ENCODE measurements at places on chromosomes 4 and X.

- DNase-seq, result no peak
These were observed 37.2 kb upstream of the SCRG1 start for GRCh38 chr4:173436149-173436579.

- DNase-seq, result no peak
These were observed 201.0 kb downstream of the DCTD start for GRCh38 chr4:182716192-182716591.

- no peak for DNase-seq
These were observed 39.2 kb downstream of the MAP7D3 start for GRCh38 chrX:136211766-136212556.

DNA sequence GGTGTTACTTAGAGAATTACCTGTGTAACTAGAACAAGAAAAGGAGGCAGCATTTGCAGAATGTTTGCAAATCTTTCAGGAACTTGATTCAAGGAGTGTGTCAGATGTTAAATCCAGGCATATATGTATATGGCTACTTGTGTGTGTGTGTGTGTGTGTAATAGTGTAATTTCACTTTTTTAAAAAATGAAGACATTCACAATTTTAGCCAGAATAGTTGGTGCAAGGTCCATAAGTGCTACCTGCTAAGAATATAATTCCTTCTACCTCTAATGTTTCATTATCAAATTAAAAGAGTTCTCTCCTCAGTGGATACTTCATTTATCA lies 158.0 kb downstream of the PALLD start:
- no peak for DNase-seq

DNA sequence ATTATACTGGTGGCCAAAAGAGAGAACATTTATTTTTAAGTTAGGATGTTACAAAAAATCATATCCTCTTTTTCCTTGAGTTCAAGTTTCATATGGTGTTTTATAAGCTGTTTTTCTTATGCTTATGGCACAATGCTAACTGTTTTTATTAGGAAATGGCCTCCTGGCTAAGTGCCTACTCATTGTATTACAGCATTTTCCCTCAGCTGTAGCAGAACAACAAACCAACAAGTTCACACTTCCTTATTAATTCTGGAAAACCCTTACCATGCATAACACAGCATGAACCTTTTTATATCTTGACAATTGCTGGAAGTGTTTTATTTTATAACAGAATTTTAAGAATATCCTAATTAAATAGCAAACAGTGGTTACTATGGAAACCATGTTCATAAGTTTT lies 165.8 kb downstream of the GASK1B start:
- DNase-seq, result no peak

DNA sequence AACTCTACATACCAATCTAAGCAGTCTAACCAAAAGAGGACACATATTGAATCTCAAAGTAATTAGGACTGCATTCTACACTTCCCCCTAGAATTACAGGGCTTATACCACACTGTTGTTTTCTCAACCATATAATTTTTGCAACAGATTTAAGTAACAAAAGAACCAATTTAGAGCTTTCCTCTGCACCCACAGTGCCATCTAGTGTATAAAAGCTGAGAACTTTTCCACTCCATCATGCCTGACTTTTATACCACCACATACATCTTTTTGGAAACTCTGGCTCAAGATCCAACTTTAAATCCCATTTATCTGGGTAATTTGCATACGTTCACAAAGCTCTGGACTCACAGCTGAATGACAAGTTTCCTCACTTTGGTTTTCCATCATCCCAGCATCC lies 99.5 kb downstream of the EFHC2 start:
- no peak for DNase-seq

DNA sequence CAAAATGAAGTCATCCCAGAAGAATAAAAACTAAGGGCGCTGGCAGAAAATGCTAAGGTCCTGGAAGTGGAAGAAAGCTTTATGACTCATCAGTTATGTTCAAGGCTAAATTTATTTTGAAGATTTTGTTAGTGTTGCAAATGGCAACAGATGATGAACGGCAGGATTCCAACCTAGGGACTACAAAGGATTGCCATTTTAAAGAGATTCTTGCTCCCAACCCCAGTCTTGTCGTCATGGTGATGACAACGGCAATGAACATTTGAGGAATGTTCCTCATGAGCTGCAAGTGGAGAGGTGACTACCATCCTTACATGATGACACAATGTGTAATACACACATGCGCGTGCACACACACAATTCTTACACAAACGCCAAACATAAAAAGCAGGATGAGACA lies 54.4 kb upstream of the FTHL17 start:
- DNase-seq, result no peak

DNA sequence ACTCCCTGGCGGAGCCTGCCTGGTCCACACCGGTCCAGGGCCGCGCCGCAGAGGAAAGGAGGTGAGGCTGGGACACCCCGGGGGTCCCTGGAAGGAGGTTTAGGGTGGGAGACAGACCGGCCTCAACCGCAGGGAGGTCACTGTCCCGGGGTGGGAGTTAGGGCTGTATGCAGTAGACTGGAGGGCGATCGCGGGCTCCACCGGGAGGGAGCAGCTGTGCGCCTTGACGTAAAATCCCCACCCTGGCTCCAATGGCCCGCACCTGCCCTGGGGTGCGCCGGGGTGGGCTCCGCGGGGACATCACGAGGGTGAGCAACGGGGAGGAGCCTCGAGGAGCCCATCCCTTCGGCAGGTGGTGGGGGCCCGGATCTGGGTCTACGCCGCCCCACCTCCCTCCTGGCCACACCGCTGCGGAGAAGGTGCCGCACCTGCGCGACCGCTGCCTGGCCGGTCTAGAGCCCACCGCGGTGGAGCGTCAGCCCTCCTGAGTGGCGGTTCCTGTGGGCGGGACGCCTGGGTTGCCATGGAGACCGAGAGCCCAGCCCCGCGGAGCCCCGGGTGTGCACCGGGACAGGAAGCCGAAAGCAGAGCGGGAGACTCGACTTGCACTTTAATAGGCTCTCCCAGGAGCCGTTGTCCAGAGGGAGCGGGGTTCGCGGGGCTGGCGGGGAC lies 105.1 kb downstream of the ADRA2C start:
- no peak for DNase-seq

DNA sequence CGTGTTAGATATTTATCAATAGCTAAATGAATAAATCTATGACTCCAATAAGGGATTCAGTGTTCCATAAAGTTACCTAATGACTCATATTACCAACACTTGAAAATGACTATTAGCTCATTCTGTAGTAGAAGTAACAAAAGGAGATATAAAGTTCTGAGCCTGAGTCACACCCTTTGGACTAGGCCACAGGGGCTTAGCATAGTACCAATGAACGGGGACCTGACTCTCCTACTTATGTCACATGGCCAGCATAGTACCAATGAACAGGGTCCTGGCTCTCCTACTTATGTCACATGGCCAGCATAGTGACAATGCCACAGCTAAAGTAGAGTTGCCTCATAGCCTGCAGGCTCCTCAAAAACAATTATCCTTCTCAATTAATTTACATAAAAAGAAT lies 43.7 kb downstream of the MAGEB16 start:
- no peak for DNase-seq

DNA sequence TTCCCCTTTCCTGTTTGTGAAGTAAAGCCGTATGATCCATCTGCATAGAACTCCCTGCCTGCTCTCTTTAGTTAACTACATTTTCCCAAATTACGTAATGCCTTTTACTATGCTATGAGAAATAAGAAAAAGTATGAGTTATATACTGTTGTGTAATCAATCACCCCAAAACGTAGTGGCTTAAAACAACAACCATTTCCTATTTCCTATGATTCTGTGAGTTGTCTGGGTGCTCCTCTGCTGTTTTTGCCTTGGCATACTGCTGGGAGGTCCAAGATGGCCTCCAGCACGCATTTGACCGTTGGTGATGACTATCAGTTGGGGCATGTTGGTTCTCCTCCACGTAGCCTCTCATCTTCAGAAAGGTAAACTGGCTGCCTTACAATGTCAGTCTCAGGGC lies 39.8 kb downstream of the BBS12 start:
- DNase-seq, result no peak

- no peak for DNase-seq
These were observed 140.5 kb upstream of the ZIC3 start for GRCh38 chrX:137425273-137425902.

- DNase-seq, result no peak
These were observed 16.7 kb downstream of the BLOC1S4 start for GRCh38 chr4:6732441-6733357.

- no peak for DNase-seq
These were observed 180.9 kb downstream of the RASL11B start for GRCh38 chr4:53043055-53043454.

DNA sequence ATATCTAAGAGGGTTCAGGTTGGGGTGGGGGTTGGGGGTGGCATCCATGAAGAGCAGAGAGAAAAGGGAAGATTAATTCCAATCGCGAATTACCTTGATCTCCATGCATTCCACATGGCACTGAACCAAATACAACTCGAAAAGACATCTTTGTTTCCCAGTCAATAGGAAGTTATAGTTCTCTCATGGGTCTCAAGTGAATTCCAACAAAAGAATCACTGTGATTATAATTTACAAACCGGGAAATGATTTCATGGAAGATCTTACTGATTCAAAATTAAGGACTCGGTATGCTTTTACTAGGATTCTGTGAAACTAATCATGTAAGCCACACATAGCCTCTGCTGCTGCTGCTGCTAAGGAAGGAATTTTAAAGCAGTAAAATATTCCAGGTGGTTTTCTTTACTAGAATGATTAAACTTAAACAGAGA lies 26.6 kb upstream of the AMELX start:
- no peak for DNase-seq

- DNase-seq, result no peak
These were observed 165.6 kb upstream of the S100G start for GRCh38 chrX:16484338-16484737.

GRCh38 chr4:183563874-183564273 lies 59.0 kb downstream of the ING2 start:
- no peak for DNase-seq

DNA sequence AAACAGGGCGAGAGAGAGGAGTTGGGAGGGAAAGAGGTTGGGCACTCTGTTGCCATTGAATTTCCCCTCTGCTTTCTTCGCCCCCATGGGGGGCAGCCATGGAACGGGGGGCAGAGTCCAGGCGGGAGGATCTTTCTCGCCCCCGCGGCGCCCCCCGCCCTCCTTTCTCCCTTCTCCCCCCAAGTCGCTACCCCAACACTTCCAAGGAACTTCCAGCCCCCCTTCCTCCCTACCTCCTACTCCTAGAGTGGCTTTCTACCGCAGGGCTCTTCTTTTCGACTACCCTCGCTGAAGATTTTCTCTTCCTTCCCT lies 594 bp upstream of the STAG2 start:
- DNase-seq, result no peak

DNA sequence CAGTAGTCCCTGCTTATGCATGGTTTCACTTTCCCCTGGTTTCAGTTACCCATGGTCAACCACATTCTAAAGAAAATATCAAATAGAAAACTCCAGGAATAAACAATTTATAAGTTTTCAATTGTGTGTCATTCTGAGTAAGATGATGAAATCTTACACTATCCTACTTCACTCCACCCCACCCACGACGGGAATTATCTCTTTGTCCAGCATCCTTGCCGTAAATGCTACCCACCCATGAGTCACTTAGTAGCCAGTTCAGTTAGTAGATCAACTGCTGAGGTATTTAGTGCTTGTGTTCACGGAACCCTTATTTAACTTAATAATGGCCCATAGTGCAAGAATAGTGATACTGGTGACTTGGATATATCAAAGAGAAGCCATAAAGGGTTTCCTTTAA lies 91.4 kb downstream of the KLHL13 start:
- DNase-seq, result no peak

DNA sequence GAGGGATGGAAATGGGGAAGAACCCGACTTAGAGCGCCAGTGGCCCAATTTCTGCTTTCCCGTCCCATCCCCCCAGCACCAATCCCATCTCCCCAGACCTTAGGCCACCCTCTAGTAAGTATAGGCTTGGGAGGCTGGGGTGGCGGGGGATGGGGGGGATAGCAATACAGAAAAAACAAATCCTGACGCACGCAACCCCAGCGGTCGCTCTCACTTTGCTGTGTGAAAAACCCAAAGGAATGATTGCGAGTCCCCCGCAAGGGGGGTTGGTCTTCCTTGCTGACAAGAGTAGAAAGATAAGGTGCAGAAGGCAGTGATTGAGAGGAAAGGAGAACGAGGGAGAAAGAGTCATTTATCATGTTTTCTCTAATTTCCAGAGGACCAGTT lies 863 bp downstream of the CPE start:
- no peak for DNase-seq

DNA sequence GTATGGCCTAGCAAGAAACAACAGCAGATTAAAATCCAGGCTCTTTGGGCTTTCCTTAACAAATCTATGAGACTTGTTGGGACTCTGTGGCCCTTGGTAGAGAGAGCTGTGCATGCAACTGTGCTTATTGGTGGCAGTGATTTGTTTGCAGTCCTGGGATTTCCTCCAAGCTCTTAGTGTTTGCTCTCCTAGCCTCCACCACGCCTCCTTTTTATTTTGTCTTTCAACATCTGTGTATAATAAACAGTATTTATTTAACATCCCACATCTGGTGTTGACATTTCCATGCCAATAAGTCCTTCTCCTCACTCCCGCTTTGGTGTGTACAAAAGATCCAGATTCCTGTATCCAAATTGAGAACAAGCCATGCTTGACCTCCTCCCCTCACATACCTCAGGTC lies 3.1 kb downstream of the TNMD start:
- DNase-seq, result no peak

GRCh38 chr4:84968925-84969324 lies 2.4 kb upstream of the WDFY3 start:
- no peak for DNase-seq

- DNase-seq, result no peak
These were observed 230.8 kb downstream of the CFAP299 start for GRCh38 chr4:80566203-80566872.

DNA sequence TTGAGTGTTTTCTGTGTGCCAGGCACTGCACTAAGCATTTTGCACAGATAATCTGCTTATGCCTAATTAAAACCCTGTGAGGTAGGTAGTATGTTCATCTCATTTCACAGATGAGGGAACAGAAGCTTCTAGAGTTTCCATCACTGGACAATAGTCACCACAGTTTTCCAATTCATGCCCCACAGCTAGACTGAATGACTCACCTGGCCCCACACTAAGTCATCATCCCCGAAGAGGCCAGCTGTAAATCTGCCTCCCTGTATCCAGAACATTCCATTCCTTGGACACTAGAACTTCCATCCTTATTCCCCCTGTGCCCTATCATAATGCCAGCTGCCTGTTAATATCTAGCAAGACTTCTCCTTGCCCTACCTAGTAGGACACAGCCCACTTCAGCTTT lies 40.9 kb upstream of the NYX start:
- no peak for DNase-seq

DNA sequence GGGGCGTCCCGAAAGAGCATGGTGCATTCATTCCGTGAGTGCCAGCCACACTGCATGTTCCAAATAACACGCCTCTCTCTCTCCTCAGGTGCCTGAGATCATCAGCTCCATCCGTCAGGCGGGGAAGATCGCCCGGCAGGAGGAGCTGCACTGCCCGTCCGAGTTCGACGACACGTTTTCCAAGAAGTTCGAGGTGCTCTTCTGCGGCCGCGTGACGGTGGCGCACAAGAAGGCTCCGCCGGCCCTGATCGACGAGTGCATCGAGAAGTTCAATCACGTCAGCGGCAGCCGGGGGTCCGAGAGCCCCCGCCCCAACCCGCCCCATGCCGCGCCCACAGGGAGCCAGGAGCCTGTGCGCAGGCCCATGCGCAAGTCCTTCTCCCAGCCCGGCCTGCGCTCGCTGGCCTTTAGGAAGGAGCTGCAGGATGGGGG lies 54.2 kb downstream of the PTTG2 start:
- no peak for DNase-seq

Measured in T-helper 1 cell (primary cell).